ENCODE measurements at places on chromosomes 3 and 15. TPM values are rescaled to one million over a fixed set of nuclear protein-coding genes. Genes with fewer than 3 reads are reported as not detected.

Gene SLC25A36
- 23.3 TPM for polyA plus RNA-seq

Gene ZFAND6
- polyA plus RNA-seq = 114 TPM

GRCh38 chr15:45179221-45179985 lies 8.4 kb downstream of the SHF start:
- no peaks in the 10 kb centered on the region for H3K27me3 ChIP-seq
- DNase-seq = peak; percentile 48
- H3K27ac ChIP-seq = no peak overlapping the region
- H3K4me3 ChIP-seq = no peak overlapping the region
- H3K4me1 ChIP-seq = peaks cover 34% of the 10 kb centered on the region

Gene ALAS1
- 42.4 TPM for polyA plus RNA-seq

Gene IL17RD
- polyA plus RNA-seq = 2.4 TPM

DNA sequence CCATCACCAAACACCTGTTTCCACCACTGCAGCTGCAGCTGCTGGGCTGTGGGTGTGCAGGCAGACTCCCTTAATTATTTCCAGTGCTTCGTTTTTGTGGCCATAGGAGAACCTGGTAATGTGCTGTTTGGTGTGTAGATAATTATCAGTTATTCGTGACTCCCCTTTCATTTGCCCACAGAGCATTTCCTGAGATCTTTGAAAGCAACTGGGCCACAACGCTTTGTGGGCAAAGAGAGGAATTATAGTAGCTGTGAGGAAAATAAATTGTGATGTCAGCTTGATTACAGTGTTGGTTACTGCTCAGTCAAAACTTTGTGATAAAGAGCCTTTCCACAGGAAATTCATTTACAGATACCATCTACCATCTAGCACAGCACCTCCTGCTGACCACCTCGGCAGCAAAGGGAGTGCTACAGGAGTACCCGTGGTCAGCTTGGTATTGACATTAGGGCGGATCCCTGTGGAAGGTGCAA lies 193.3 kb upstream of the SLCO3A1 start:
- H3K36me3 ChIP-seq = no peaks in the 10 kb centered on the region
- no peak overlapping the region for H3K27ac ChIP-seq
- H3K4me1 ChIP-seq = peaks cover 5% of the 10 kb centered on the region
- H3K27me3 ChIP-seq = no peaks in the 10 kb centered on the region
- peak; percentile 11 for DNase-seq
- no peak overlapping the region for H3K4me3 ChIP-seq

- peak; percentile 73 for DNase-seq
- no peaks in the 10 kb centered on the region for H3K36me3 ChIP-seq
- no peaks in the 10 kb centered on the region for H3K27me3 ChIP-seq
- peak overlapping the region; percentile 86 for H3K4me3 ChIP-seq
Measured at GRCh38 chr3:45225465-45226205, 452 bp downstream of the TMEM158 start.

Gene TMEM207
- polyA plus RNA-seq = not detected

DNA sequence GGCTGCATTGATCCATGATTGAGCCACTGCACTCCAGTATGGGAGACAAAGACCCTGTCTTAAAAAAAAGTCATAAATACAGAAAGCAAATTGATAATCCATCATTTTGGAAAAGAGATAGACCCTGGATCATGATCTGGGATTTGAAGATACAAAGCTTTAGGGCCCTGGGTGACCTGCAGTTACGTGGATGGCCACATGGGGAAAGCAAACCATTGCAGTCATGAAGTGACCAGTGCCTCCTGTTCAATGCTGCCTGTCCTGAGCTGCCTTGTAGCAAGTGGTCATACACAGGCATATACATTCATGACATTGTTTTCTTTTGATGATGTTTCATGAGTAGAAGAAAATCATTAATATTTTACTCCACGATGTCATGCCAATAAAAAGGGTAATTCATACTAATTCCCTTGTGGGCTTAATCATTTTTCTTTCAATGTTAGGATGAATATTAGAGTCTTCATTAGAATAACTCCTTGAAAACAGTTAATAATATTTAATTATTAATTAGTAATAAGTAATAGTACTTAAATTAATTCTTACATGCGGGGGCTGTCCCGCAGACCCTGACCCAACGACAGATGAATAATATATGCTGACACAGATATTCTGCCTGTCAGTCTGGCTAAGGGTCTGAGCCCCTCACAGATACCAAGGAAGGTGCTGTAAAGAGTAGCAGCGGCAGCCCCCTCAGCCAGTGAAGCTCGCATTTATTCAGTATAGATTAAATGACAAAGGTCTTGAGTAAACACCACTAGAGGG lies 109.0 kb upstream of the UNC13C start:
- no peak overlapping the region for H3K4me3 ChIP-seq
- no peaks in the 10 kb centered on the region for H3K36me3 ChIP-seq
- H3K27ac ChIP-seq = no peak overlapping the region
- H3K4me1 ChIP-seq = no peaks in the 10 kb centered on the region
- no peaks in the 10 kb centered on the region for H3K27me3 ChIP-seq

Gene CAPN3
- 1.9 TPM for polyA plus RNA-seq

Gene PTPN9
- 41.1 TPM for polyA plus RNA-seq

DNA sequence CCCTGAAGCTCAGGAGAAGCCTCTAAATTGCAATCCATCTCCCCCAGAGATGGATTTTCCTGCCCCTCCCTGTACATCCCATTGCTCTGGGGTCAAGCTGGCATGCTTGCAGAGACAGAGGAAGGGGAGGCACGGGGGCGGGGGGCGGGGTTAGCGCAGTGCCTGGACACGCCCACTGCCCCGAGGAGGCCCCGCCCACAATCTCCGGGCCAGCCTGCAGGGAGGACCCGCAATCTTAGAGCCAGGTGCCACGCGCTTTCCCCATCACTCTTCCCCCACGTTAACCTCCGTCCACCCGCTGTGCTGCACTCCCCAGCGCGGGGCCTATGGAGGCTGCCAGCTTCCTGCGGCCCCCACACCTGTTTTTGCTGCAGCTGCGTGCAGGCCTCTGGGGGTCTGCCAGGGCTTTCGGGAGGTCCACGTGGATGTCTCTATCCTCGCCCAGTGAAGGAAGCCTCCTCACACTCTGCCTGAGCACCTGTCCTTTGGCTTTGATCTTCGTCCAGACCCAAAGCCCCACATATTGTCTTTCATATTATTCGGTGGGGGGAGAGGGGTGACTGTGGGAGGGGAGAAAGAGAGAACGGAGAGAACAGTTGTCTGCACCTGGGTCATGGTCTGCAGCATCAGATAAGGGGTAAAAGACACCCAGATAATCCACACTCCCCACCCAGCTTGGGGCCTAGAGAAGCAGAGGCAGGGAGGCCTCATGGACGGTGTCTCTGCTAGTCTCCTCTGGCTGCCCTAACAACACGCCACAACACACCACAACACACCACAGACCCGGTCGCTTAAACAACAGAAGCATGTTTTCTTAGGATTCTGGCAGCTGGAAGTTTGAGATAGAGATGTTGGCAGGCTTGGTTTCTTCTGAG lies 118.0 kb upstream of the MEF2A start:
- DNase-seq = peak; percentile 58
- peaks cover 4% of the 10 kb centered on the region for H3K4me1 ChIP-seq
- H3K27ac ChIP-seq = no peak overlapping the region
- no peak overlapping the region for H3K4me3 ChIP-seq

DNA sequence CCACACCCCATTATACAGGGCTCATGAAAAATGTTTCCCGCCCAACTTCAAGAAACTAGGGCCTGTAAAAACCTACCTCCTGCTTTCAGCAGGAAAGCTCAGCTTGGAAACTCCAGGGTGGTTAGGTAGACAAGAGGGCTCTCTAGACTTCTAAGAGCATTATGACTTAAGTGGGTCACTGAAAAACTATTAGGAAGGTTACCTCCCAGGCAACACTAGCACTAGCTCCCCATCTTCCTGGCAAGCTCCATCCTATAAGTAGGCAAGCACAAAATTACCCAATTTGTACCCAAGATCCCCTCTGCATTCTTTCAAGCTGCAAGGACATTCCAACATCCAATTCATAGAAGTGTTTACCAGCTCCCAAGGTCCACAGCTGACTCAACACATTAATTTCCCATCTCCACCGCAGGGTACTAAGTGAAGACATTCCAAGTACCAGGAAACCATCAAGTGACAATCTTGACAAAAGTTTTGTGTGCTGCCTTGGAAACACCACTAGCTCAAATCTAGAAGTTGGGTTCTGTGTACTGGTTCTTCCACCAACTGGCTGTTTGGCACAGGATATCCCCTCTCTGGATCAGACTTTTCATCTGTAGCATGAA lies 46.9 kb downstream of the WNT5A start:
- H3K27ac ChIP-seq = no peak overlapping the region
- H3K4me1 ChIP-seq = no peaks in the 10 kb centered on the region
- H3K27me3 ChIP-seq = no peaks in the 10 kb centered on the region
- no peaks in the 10 kb centered on the region for H3K36me3 ChIP-seq
- DNase-seq = no peak

GRCh38 chr15:41487802-41488201 lies 5.9 kb upstream of the ITPKA start:
- H3K4me1 ChIP-seq = peaks cover 5% of the 10 kb centered on the region
- no peaks in the 10 kb centered on the region for H3K27me3 ChIP-seq
- H3K36me3 ChIP-seq = no peaks in the 10 kb centered on the region
- DNase-seq = no peak
- no peak overlapping the region for H3K4me3 ChIP-seq

- no peak overlapping the region for H3K4me3 ChIP-seq
- DNase-seq = no peak
- no peaks in the 10 kb centered on the region for H3K4me1 ChIP-seq
- H3K27ac ChIP-seq = no peak overlapping the region
Measured at GRCh38 chr3:53705774-53706173, 140.4 kb downstream of the CHDH start.

DNA sequence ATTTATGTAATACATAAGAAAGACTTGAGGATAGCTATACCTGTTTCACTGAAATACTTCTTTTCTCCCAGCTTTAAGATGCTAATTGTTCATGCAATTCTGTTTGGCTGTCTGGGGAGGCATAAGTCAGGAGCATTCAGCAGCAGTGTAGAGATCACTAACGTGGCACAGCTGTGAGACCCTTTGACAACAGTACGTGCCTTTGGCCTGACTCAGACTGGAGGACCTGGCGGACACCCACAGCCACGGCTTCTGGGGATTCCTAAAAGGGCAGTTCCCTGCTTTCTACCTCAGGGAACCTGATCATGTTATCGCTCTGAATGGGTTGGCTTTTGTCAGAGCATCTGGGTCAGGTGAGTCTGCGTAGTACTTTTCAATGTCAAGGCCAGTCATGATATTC lies 295.0 kb upstream of the ICE2 start:
- no peaks in the 10 kb centered on the region for H3K36me3 ChIP-seq
- H3K4me3 ChIP-seq = no peak overlapping the region
- no peaks in the 10 kb centered on the region for H3K27me3 ChIP-seq
- DNase-seq = no peak
- no peaks in the 10 kb centered on the region for H3K4me1 ChIP-seq
- H3K27ac ChIP-seq = no peak overlapping the region
